Bone marrow (tissue), 2 donors: ENCODE measurements at places on chromosomes 13 and 19.
A peak's percentile ranks its signal among the peaks of the same experiment; 100 is the strongest.

DNA sequence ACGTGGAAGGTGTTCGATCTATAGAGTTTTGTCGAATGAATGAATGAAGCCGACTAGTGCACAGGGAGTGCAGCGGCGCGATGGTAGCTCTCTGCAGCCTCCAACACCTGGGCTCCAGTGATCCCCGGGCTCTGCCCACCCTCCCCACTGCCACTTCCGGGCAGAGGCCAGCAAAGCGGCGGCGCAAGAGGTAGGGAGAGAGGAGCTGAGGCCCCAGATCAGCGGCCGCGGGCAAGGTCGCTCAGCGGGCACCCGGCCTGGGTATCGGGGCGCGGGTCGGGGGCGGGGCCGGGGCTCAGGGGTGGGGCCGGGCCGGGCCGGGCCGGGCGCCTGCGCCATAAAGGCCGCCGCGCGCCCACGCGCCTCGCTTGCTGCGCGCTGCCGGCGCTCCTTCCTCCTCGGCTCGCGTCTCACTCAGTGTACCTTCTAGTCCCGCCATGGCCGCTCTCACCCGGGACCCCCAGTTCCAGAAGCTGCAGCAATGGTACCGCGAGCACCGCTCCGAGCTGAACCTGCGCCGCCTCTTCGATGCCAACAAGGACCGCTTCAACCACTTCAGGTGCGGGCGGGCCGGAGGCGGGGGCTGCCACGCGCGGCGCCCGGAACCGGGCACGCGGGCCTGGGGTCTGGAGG, at the start of gene GPI:
GPI (plus strand) TSS at position 367 of the 633 bp plus-strand sequence; CDS start at position 438, 71 bp downstream.
- peak; percentile 36 for DNase-seq

DNA sequence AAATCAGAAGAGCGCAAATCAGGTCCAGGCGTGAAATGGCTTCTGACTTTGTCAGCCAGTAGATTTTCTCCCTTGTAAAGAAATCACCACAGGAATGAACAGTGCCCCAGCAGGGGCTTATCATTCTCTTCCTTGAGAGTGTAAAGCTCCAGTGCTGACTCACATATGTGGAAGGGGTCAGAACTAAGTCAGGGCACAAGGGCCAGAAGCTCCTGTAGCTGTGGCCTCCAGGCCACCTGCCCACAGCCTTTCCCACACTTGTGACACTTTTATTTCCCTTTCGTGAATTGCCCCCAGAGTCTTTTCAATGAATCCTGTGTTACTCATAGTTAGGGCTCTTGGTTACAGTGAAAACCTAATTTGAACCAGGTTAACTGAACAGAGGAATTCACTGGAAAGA, 99.6 kb downstream of the SUCLA2 start:
- DNase-seq: no peak

GRCh38 chr13:76773448-76774094, 112.6 kb downstream of the KCTD12 start:
- DNase-seq: no peak

- no peak for DNase-seq
Observed at GRCh38 chr13:23348262-23349127, 85.0 kb downstream of the SACS start.

GRCh38 chr19:41547569-41547968, 28.4 kb upstream of the CEACAM21 start:
- DNase-seq: no peak

GRCh38 chr19:55426042-55426441, 17.1 kb downstream of the SHISA7 start:
- no peak for DNase-seq

DNA sequence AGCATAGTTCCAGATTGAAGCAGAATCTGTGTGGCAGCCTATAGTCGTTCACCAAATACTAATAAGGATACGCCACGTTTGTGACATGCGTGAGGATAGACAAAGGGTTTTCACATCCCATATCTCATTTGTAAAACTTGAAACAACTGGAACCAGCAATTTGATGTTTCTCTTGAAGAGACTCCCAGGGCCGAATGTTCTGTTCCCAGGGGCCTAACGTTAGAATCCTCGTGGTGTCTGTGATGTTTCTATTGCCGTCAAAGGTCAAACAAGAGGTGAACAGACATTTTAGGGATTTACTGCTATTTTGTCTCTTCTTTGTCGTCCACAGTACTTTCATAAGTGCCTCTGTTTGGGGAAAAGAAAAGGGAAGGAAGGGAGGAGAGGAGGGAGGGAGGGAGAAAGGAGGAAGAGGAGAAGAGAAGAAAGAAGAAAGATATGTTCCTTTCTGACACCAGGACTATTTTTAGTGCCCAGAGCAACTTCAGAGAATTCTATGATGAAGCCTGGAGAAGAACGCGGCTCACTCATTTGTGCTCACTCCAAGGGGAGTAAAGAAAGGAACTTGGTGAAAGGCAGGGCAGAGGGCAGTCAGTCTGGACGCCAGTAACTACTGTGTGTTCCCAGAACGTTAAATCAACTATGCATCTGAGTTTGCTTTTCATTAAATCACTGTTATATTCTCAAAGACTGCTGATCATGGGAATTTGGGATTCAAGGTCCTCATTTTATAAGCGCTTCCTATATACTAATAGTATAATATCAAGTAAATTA, 154.5 kb downstream of the DCT start:
- DNase-seq: no peak

DNA sequence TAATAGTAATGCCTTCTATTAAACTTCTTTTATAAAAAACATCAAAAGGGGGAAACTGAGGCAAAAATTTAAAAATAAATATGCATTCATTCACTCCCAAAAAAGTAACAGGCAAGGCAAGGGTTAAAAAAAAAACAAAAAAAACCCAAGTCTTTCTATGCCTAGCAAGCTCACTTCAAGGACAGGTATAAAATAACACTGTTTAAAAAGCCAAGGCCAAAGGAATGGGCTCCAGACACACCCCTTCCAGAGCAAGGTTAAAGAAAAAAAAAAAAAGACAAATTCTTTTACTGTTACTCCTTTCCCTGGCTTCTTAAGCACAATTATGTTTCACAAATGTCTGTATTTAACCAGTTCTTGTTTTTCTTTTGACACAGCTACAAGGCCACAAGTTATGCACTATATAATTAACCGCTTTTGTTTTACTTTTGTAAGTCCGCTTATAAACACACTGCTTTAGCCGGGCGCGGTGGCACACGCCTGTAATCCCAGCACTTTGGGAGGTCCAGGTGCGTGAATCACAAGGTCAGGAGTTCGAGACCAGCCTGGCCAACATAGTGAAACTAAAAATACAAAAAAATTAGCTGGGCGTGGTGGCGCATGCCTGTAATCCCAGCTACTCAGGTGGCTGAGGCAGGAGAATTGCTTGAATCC, 3.6 kb downstream of the SIGLEC11 start:
- no peak for DNase-seq

DNA sequence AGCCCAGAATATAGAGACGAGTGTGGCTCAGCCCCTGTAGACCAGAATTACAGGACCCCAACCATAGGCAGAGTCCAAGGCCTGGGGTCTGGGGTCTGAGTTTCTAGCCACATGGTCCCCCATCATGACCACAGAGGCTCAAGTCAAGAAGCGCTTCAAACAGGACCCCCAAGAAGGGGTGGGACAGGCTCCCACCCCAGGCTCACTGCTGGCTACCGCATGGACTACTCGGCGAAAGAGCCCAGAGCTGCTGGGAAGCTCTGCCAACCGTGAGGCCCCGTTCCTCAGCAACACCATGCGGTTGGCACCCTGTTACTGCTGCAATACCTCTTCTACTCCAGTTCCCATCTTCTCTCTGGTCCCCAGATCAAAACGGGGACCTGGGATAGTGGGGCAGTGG, 254.8 kb downstream of the TEX29 start:
- no peak for DNase-seq

- DNase-seq: no peak
Observed at GRCh38 chr19:57872450-57872849, 16.4 kb downstream of the ZNF814 start.

DNA sequence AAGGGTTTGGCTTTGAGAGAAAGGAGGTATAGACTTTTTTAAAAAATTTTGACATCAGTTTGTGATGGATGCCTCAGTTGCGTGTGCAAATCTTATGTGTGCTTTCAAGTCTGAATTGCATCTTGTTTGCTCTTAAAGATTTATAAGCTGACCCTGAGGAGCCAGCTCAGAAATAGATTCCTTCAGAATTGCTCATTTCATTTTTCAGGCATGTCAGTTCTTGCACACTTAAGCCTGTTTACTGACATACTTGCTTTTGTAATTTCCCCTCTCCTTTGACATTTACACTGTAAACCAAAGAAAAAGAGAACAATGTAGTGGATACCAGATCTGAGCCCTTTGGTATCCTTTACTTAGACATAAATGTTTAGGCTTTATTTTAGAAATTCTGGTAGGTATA, 87.6 kb downstream of the RNF17 start:
- no peak for DNase-seq

DNA sequence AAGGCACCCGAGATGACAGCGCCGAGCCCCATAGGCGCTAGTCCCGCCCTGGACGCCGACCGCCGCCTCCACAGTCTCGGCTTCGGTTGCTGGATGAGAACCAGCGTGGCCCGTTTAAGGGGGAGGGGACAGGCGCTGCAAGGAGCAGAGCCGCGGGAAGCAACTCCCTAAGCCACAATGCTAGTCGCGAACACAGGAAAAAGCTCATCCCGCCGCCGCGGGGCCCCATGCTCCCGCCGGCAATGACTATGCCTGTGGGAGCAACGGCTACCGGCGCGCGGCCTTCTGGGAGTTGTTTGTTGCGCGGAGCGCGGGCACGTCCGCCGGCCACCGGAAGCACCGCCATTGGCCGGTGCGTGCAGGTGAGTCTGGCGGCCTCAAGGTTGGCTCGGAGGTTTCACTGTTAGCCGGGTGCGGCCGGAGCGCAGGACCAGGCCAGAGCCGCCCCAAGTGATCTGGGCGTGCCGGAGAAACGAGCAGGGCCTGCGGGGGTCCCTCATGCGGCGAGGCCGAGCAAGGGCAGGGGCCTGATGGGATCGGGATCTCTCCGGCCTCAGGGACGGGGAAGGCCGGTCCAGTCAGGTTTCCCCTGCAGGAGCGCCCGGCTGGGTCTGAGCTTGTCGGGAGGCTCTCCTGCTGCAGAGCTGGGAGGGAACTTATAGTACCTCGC, at the start of gene ZNF544:
ZNF544 (plus strand) TSS at position 330 of the 670 bp plus-strand sequence. CDS start 15,110 bp downstream, outside the sequence.
- DNase-seq: peak; percentile 67

GRCh38 chr19:13841086-13841961, 35.6 kb upstream of the NANOS3 start:
- peak; percentile 70 for DNase-seq

DNA sequence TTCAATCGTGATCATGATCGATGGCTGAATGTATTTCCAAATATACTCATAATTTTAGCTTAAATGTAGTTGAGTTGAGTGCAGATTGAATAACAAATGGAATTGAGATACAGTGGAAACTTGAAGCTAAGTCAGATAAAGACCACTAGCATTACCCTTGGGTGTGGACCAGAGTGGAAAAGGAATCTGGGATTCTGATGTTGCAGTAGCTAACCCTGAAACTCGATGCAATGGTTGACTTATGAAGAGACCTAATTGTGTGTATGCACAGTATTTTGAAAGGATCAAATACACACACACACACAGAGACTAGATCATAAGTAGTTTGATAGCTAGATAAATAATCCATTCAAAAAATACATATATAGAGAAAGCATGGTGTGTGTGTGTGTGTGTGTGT, 135.8 kb downstream of the RXFP2 start:
- no peak for DNase-seq

DNA sequence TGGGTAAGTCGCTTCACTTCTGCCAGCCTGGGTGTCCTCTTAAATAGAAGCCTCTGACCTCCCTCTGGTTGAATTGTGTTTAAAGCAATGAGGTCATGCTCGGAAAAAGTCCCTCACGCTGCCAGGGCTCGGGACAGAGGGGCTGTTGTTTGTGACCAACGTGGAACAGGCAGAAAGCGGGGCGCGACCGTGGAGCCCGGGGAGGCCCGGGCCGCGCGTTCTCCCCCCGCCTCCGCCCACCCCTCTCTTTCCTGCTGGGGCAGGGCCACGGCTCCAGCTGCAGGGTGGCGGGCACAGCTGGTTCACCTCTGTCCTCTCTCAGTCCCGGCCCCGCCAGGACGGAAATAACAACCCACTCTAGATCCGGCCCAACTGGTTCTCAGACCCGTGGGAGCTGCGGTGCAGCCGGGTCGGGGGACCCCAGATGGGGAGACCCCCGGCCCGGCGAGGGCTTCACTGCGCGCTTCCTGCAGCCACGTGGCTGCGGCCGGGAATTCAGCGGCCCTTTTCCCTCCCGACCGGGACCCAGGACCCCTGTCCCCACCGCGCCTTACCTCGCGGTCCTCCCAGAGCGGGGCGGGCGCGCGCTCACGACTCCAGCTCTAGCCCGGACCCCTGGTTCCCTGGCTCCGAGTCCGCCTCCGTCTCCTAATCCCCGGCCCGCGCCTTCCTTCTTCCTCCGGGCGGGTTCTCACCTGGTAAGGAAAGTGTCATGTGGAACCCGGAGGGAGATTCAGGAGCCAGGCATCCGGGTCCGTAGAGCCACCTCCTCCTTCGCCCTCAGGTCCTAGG, 1.9 kb downstream of the CDC42EP5 start:
- no peak for DNase-seq

DNA sequence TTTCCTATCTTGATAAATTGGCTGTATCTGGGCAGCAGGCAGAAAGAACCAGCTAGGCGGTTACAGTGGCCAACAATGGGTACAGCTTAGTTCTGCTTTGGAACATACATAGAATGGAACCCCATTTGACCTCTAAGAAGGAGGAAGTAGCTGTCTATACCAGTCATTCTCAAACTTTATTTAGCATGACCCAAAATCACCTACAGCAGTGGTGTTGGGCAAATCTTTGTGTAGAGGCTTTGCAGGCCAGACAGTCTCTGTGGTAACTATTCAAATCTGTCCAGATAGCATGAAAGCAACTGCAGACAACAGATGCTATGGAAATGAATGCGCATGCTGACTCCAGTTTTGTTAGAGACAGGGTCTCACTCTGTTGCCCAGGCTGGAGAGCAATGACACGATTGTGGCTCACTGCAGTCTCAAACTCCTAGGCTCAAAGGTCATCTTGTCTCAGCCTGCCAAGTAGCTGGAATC, 12.0 kb upstream of the KCNC3 start:
- DNase-seq: no peak

- DNase-seq: no peak
Observed at GRCh38 chr13:32225481-32225931, 89.7 kb downstream of the ZAR1L start.

GRCh38 chr19:33767898-33768413, 28.7 kb upstream of the KCTD15 start:
- no peak for DNase-seq

DNA sequence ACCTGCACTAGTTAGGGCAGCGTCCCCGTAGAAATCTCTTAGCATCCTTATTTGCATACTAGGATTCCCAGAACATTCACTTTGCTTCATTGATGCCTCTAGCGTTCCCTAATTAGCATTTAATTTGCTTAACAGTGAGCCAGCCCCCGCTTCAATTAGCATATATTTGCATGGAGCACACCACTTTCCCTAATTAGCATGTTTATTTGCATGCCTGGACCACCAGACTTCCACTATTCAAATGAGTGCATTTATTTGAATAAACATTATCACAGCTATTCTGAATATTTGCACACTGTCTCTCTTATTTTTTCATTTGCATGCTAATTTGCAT, 69.6 kb downstream of the RYR1 start:
- DNase-seq: no peak

GRCh38 chr13:60519496-60519895, 122.5 kb downstream of the TDRD3 start:
- DNase-seq: no peak
